Stimulated activated CD8-positive, alpha-beta memory T cell treated with anti-CD3 and anti-CD28 coated beads, Interleukin-4, amount 100 ng/mL, for 1 hour (primary cell): ENCODE measurements at places on chromosomes 2 and 18.

GRCh38 chr18:48545757-48546321 is 7.0 kb downstream of the CTIF start:
- no peak for DNase-seq

DNA sequence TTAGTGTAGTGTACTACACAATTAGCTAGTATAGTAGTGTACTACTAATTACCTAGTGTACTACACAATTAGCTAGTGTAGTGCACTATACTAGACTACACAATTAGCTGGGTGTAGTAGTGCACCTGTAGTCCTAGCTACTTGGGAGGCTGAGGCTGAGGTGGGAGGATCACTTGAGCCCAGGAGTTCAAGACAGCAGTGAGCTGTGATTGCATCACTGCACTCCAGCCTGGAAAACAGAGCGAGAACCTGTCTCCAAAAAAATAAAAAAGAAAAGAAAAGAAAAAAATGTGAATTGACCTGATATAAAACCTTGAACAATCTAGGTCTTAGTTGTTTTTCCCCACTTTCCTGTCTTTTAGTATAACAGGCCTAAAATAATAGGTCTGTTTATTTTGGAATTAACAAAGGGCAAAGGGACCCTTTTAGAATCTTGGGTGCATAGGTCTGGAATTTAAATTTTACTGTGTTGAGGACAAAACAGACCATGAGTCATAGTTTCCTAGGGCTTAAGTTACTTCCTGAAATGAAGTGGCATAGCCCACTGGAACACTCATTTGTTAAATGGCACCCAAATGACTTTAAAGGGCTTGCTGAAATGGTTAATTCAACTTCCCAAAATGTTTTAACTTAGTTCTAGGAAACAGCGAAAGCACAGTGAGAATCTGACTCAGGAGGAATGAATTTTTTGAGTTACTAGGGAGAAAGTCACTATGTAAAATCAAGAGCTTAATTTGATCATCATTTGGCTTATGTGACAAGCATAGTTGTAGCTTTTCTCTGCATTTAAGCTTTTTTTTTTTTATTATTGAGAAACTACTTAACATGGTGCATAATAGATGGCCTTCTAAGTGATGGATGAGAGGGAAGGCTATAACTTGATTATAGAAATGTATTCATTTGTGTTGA is 50.7 kb upstream of the ARL5A start:
- DNase-seq = no peak

DNA sequence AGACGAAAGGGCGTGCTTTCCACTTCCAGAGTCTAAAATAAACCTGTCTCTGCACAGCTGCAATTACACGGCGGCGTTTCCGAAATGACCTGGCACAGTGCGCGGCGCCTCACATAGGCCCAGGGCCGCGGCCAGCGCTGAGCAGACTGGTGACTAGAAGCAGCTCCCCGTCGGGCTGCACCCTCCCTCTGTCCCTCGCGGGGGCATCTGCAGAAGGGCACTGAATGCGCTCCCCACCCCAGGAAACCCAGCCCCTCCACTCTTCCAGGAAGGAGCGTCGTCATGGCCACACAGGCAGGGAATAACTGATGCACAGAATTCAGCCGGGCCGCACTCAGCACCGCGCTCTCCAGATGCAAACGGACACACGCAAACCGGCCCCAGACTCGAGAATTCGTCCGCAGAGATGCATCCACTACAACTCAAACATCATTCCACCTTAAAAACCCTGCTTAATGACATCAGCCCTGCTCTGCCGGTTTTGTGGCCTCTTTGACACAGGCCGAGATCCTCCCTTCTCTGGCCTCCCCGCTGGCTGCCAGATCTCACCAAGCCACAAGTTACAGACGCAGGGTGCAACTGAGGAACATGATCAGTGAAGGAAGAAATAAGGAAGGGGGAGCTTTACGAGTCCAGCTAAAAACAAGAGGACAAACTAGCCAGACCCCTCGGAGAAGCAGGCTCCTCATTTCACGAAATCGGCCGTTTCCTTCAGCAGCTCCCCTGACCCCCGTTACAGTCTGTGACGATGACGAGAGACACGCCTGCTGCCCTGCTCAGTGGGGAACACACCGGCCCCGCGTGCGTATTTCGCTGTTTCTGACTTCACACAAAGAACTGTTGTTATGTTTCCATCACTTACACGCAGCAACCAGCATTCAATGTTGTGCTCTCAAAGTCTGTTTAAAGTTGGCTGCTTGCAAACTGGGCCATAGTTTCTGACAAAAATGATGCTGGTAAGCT is 40.2 kb downstream of the MBP start:
- no peak for DNase-seq

GRCh38 chr18:69961718-69962117 is 14.0 kb upstream of the CD226 start:
- no peak for DNase-seq

GRCh38 chr18:3279201-3280185 is 17.6 kb downstream of the MYL12B start:
- no peak for DNase-seq

GRCh38 chr2:70161069-70161534 is 29.7 kb downstream of the C2orf42 start:
- no peak for DNase-seq

DNA sequence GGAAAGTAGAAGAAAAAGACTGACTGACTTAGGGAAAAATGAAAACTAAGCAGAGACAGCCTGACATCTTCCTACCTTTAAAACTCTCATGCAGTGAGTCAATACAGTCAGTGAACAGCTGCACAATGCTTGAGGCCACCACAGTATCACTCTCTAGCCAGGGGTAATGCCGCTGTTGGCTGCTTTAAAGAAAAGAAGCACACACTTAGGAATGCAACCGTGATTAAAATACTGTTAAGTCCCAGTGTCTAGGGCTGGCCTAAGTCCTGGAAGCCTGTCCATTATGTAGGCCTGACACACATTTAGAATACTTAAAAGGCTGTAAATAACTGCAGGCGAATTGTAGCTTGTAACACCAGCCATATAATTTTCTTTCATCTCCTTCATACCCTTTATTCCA is 50.7 kb downstream of the SIGLEC15 start:
- no peak for DNase-seq
